Activated T-cell treated with anti-CD3 and anti-CD28 coated beads, Interleukin-2, amount 50 U/mL, for 48 hours (primary cell): ENCODE measurements at places on chromosomes 16 and 17.

DNA sequence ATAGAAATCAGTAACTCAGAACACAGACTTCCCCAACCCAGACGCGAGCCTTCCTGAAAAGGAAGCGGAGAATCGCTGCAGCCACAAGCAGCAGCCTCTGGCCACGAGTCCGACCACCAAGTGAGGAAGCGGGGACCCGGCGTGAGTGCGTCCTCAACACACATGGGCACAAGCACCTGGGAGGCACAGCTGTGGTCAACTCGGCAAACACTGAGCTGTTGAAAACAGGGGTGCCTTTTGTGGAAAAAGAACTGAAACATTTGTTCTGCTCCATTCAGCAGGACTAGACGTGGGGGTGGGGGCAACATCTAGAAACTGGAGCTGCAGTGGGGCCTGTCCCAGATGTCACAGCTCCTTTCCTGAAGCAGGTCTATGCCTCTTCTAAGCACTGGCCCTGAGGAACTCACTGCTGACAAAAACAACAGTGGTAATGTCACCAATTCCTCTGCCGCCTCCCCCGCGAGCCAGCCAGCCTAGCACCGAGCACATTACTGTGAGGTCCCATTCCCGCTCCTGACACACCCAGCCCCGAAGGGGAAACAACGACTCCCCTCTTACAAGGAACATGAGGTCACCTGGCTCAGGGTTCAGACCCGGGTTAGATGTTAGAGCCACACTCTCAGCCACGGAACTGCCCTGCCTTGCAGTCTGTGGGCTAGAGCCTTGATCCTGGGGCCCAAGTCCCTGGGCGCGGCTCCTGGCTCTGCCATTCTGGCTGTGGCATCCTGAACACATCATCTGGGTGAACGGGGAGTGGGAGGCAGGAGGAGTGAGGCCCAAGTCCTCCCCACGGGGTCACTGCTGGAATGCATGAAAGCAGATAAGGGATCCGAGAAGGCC lies 29.0 kb downstream of the KDM8 start:
- peak; percentile 64 for DNase-seq

DNA sequence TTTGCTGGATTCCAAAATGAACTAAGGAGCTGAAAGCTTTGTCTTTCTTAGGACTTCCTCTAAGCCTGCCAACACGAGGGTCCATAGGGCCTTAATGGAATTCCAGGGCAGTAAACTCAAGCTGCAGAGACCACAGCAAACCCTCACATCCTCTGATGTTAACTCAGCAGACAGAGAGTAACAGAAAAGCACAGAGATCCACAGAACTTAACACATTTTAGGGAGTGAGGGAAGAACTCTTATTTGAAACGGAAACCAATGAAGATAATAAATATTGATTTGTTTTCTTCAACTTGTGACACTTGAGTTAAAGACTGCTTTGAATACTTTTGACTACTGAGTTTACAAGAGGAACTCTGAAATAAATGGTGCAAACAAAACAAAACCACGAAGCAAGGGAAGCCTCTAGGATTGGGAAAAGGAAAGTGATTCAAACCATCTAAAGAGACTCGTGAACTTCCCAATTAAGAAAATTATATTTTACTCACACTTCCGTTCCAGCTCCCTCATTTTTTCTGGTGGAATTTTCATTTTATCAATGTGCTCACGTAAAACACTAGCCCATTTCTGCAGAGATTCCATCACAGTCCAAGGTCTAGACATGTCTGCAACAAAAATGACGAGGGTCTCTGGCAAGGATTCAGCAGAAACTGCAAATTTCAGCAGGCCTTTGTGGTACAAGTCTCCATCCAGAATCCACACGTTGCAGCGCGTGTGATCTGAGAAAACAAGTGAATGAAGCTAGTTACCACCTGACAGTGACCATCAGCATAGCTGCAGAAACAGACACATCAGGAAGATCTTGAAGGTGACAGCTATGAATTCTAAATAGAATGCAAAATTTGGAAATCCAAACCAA lies 9.2 kb downstream of the DYNC1LI2 start:
- DNase-seq = no peak

DNA sequence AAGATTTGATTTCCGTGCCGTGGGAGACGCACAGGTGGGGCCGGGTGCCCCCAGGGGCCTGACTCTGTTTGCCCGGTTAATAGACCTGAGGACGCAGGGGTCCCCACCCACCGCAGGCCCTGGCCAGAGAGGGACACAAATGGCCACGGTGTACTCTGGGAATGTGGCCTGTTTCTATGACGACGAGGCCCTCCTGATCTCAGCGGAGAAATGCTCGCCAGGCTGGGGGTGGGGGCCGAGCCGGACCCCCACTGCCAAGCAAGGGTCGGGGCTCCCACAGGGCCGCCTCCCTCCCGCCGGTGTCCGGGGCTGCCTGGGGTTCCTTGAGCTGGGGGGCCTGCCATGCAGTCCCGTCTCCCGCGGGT lies 24.5 kb upstream of the C1QTNF8 start:
- no peak for DNase-seq

DNA sequence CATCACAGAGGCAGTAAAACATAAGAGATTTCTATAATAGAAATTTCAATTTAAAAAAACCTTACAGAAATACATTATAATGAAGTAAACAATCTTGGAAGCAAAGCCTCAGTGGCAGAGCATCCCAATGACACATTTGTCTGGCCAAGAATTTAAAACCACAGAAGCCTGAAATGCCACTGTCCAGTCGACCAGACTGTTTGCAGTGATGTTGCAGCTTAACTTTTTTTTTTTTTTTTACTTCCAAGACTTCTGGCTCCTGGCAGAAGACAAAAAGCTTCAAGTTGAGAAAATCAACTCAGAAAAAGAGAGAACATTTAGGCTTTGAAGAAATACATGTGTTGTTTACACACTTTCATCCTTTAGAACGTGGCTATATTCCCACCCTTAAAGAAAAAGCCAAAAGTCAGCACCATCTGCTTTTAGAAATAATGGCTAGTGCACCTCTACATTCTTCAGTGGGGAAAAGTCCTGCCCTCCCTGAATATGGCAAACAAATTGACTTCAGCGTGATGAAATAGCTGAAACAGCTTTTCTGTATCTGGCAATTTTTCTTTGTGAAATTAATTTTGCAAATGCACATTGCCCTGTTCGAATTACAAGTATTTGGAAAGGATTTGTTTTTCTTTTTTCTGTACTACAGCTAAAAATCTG lies 205.5 kb upstream of the MON1B start:
- DNase-seq = no peak

GRCh38 chr16:84680165-84680842 lies 19.5 kb upstream of the USP10 start:
- DNase-seq = no peak

DNA sequence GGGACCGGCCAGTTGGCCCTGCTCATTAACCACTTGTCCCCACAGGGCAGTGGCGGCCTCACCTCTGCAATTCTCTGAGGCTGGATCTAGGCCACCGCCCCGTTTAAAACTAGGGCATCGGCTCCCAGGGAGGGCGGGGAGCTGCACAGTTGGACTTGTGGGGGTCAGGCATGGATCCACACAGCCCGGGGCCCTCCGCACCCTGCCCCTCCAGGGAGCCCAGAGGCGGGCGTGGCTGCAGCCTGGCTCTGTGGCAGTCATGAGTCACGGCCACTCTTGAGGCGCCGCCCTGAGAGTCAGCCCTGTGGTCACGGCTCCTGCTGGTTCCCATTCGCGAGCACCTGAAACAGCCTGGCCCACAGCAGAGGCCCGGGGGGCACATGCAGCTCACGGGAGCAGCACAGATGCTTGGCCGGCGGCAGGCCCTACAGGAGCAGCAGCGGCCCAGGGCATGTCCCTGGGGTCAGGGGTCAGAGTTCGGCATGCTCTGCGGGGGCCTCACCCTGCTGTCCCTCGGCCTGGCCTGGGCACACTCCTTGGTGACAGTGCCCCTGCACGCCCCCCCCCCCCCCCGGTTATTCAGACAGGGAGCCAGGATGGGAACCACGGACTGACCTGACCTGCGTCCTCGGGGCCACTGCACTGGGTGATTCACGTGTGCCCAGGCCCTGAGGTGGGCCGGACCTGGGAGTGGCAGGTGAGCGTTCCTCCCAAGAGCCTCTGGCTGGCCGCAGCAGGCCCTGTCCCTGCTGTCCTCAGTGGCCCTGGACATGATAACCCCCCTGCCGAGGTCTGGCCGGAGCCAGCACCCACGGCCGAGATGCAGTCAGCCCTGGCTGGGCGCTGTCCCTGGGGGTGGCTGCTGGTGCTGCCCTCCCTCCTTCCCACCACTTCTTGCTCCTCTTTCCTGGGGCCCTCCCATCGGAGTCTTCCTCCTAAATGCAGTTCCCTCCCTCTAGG lies 8.2 kb downstream of the CAPN15 start:
- no peak for DNase-seq

- DNase-seq = peak; percentile 88
Measured at GRCh38 chr17:75848523-75849278, 4.5 kb upstream of the UNC13D start.

DNA sequence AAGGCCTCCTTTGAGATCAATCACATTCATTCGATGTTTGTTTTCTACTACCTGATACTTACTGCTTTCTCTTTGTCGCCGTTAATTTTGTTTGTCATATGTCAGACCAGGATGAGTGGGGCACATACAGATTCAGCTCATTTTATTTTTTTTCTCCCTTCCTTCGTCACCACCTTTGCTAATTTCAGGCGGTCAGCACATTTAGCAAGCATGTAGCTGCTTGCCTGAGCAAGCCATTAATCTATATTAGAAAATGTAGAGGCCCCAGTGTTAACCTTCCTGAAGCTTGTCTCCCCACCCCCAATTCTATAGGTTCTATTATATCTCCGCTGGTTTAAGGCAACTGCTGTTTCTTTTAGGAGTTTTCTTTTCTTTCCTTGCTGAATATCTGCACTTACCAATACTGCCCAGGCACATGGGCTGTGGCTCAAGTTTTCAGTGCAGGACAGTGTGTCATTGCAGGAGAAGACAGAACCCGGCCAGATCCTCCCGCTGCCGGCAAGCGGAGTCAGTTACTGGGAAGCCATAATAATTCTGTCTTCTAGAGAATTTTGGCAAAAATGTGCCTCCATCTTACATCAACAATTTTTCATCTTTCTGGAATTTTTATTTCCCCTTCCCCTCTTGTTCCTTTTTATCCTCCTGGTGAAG lies 714.3 kb downstream of the WWOX start:
- DNase-seq = no peak

DNA sequence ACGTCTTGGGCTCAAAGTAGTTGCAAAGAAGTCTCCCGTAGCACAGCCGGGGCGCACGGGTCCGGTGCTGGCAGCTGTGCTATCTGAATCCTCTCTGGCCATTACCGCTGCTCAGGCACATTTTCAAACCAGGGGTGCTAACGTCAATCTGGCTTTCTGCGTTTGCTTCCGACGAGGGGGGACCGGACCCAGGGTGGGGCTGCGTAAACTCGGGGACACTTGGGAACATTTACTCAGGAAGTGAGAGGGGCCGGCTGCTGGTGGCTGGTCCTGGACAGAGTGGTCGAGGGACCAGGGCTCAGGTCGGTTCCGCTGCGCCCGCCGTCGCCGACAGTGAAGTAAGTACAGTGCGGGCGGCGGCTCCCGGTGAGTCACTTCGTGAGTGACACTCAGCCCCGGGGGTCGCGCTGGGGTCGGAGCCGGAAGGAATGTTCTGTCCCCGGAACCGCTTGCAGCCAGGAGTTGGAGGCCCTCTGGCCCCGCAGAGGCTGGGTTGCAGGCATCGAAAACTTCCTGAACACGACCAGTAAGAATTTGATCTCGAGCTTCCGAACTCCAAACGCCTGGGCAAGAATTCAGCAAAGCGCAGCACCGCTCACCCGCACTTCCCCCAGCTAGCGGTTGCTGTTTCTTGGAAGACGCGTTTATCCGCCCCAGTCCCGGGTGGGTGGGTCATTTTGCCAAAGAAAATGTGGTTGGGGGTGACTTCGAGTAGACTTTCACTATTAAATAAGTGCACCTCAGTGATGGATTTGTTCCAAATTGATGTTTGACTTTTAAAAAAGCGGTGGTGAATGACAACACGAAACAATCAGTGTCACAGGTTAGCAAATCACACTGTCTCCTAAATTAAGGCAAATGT lies 1.4 kb upstream of the HS3ST3B1 start:
- DNase-seq = peak; percentile 68

GRCh38 chr17:65553009-65553645 lies 8.3 kb downstream of the AXIN2 start:
- DNase-seq = no peak

DNA sequence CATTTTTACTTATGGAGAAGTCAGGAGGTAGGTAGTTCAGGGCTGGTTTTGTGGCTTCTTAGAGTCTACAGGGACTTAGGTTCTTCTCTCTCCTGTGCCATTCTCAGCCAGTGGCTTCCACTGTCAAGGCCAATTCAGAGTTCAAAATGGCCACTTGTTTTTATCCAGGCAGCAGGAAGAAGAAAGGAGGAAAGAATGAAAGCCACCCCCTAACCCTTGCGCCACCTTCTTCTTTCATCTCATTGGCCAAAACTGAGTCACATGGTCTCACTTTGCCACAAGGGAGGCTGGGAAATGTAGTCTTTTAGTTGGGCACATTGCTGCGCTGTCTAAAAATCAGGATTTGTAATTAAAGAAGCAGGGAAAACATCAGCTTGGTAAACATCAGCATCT lies 60.8 kb upstream of the MED9 start:
- DNase-seq = peak; percentile 48

DNA sequence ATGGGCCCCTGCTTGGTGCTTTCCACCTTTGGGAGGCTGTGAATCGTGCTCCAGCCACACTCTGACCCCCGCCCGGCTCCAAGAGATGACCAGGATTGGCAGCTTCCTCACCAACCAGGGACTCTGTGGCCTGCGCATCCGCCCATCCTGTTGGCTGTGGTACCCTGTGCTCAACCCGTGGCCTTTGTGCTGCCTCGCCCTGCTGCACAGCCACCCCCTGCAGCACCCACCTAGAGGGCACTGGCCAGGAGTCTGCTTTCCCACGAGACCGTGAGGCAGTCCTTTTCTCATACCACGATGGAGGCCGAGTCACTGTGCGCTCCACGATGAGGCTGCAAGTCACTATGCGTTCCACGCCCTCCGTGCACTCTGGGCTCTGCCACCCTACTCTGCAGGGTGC lies 19.4 kb downstream of the NME3 start:
- DNase-seq = no peak

- DNase-seq = no peak
Measured at GRCh38 chr17:3708366-3708765, 12.4 kb upstream of the P2RX5 start.
